ENCODE measurements at places on chromosomes 12 and 14.

DNA sequence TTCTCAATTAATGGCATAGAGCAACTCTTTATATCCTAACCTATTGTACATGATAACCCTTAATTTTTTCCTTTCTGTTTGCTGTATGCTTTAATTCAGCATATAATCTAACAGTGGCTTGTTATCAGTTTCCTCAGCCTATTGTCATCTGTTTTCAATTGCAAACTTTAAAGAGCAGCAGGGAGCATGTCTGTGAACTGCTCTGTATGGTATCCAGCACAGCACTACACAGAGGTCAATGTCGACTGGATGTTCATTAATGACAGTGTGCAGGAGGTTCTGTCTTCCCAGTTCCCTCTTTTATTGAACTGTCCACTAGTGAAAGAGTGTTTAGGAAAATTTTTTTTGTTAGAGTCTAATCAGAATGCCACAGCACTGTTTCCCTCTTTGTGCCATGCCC lies 609.1 kb downstream of the SOX5 start:
- no peak for DNase-seq

DNA sequence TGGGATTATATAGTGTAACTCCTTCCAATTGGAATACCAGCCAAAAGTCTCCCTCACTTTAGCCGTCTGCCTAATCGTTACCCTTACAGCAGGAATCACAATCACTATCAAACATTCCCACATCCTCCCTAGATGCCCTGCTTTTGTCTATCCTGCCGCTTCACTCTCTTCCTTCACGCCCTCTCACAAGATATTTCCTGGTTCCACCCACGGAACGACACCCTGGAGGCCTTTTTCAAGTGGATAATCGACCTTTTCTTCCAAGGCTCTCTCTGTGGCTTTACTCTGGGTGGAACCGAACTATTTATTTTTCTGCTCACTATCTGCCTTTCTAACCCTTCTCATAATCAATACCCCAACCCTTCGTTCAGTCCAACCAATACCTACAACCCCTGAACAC lies 58.9 kb downstream of the MOK start:
- no peak for DNase-seq

DNA sequence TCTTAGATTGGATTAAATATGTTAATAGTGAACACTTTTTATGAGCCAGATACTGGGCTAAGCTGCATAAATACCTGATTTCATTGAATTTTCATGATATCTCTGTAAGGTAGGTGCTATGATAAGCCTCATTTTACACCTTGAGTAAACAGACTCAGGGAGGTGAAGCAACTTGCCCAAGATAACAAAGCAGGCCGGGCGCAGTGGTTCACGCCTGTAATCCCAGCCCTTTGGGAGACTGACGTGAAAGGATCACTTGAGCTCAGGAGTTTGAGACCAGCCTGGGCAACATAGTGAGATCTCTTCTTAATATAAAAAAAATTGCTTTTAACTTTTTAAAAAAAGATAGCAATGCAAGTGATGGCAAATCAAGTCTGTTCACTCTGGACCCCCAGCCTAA lies 1.4 kb downstream of the GNB3 start:
- no peak for DNase-seq

DNA sequence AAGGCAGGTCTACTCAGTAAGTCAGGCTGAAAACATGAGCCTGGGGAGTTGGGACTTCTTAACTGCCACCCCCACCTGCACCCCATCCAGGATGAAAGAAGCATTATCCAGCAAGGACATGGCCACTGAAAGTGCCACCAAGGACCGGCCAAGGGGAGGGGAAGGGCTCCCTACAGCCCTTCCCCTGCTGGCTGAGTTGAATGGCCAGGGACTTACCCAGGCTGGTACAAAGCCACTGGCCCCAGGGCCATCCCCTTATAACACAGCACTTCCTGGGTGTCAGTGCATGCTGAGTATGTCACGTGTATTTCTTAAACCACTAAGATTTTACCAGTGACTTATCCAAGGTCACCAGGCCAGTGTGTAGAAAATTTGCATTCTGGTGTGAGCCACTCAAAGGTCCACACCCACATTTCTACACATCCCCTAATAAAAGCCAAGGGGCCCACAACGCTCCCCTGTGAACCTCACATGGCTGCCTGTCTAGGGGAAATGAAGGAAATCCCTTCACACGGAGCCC lies 29.3 kb upstream of the ZFP36L1 start:
- no peak for DNase-seq

DNA sequence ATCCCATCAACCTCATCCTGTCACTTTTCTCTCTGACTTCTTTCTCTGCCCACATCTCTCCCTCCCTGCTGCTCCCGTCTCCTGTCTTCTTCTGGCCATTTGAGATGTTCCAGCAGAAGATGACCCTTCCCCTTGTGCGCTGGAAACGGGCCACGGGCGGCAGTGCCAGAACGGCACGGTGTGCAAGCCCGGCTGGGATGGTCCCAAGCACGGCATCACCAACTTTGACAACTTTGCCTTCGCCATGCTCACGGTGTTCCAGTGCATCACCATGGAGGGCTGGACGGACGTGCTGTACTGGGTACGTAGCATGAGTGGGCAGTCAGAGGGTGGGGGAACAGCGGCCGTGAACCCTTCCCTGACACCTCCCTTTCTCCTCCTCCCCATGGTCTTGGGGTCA lies 301.7 kb upstream of the FKBP4 start:
- DNase-seq: no peak

GRCh38 chr14:101191721-101192660 lies 288.5 kb upstream of the RTL1 start:
- no peak for DNase-seq

GRCh38 chr12:69389831-69390230 lies 30.3 kb downstream of the YEATS4 start:
- no peak for DNase-seq

DNA sequence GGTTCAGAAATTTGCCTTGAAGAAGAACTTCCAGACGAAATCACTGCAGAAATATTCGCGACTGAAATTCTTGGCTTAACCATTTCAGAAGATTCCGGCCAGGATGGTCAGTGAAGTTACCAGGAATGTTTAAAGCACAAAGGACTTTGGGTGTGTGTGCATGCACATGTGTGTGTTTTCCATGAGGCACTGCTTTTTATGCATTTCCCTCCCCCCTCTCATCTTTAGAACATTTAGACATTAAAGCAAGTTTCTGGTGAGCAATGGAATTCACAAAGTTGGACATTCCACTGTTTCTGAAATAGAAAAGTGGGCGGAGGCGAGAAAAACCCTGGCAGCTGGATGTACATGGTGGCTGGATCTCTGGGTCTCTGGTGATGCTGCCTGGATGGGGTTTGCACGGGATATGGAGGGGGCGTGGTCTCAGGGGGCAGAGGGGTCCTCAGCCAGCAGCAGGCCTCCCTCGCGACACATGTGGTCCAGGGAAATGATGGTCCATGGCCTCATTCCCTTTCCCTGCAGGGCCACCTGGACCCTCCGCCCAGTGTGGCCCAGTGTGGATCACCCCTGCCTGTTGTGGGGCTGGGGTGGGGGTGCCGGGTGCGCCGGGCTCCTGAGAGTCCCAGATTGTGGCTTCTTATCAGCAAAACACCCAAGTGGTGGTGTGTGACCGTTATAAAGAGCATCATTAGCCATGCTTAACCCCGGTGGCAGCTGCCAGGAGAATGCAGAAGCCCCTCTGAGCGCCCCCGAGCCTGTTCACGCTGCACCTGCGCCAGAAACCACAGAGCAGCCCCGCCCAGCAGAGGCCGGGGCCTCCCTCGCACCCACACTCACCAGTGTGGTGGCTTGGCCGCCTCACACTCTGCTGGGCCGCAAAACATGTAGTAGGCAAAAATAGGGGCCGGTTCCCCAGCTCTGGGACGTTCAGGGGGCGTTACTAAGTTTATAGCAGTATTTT lies 17.8 kb upstream of the BCL7A start:
- DNase-seq: no peak

DNA sequence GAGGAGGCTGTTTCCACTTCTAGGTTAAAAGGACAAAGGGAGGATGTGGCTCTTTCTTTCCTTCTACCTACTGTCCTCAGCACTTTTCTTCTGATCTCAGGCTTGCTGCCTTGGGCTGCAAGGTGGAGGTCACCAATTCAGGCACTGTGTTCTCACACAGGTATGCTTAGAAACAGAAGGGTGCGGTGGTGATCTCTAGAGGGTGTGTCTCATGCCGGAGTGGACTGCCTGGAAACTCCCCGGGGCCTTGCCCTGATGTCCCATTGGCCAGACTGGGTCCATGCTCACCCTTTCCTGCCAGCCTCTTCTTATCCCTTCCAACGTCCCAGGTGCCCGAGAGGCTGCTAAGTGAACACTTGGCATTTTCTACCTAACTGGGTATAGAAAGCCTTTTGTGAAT lies 1197.6 kb downstream of the AACS start:
- no peak for DNase-seq

DNA sequence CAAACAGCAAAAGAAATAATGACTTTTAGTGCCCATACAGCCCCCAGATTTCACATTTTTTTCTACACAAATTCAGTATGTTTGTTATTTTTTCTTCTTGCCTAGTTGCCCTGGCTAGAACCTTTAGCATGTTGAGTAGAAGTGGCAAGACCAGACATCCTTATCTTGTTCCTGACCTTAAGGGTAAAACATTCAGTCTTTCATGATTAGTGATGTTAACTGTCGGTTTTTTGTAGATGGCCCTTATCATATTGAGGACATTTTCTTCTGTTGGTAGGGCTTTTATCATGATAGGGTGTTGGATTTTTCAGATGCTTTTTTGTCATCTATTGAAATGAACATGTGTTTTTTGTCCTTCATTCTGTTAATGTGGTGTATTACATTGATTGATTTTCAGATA lies 17.1 kb downstream of the IRAK3 start:
- DNase-seq: no peak

DNA sequence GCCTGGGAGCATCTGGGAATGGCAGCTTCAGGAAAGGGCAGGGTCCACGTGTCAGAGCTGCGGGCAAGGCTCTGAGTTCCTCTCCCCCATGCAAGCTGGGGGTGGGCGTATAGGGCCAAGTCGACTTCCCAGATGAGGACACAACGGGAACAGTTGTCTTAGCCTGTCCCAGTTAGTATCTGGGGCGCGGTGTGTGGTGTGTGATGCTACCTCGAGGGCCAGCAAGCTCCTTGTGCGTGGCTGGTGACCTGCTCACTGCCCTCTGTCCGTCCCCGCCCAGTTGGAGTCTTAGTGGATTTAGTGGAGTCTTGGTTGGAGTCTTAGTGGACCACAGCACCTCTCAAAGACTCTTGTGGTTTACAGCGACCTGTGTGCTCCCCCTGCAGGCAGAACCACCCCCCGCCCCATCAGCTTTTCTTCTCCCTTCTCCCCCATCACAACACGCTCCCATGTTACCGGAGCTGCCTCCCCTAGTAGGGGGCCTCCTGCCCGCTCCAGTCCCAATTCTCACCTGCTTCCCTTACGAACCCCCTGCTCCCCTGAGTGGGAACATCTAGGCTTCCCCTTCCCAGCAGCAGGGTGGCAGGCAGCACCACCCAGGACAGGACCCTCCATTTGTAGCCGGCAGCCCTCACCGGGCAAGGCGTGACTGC lies 8.7 kb downstream of the ASPG start:
- DNase-seq: no peak

- no peak for DNase-seq
Observed at GRCh38 chr12:111462210-111462769, 56.6 kb downstream of the SH2B3 start.

- DNase-seq: no peak
Observed at GRCh38 chr12:124109760-124110159, 136.7 kb downstream of the ZNF664 start.

- DNase-seq: no peak
Observed at GRCh38 chr12:129002427-129002826, 149.1 kb downstream of the GLT1D1 start.

DNA sequence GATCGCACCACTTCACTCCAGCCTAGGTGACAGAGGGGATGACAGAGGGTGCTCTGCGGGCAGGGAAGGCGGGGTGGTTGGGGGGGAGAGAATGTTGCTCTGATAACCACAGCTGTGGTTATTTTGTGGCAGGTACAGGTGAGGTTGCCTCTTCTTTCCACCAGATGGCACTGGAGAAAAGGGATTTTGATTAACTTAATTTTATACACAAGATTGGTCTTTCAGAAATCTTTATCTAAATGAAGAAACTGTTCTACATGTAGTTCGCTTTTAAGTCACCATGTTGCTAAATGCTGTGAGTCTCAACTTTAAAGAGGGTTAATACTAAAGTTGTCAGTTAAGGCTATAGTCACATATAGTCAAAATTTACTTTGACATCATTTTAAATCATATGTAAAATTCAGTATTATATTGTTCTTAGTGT lies 25.7 kb downstream of the FGF23 start:
- DNase-seq: no peak

- no peak for DNase-seq
Observed at GRCh38 chr14:98953551-98954348, 318.2 kb downstream of the BCL11B start.

DNA sequence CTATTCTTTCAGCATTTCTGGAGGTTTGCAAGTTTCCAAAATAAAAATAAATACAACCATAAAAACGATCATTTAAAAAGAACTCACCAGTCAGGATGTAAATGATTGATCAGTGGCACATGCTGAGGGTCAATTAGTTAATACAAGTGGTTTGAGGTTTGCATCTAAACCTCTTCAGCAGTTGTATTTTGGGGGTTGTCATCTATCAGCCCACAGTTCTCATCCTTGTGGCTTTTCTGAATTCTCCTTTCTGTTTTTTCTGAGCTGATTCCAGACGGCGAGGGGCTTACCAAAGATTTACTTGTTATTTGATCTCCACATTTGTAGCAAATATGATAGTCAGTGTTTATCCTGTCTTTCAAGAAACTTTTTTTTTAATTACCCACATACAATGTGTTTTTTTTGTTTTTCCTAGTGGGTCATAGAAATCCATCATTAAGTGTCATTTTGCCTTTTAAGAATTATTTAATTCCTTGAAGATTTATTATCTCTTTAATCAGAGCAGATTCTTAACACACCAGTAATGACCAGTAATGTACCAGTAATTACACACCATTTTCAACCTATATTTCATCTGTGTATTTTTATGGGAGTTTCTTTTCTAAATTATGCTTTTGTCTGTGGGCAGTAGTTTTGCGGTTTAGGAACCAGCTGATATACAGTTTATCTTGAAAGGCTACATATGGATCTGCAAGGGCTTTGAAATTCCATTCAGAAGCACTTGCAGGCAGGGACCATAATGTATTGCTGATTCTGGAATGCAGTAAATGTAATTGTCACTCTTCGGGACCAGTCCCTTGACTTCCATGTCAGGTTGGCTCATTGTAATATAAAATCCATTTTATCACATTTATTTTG lies 56.3 kb upstream of the DAAM1 start:
- no peak for DNase-seq

- DNase-seq: no peak
Observed at GRCh38 chr12:105930557-105931503, 207.9 kb downstream of the NUAK1 start.

GRCh38 chr12:6606331-6607131 lies 648 bp downstream of the CHD4 start:
- no peak for DNase-seq

DNA sequence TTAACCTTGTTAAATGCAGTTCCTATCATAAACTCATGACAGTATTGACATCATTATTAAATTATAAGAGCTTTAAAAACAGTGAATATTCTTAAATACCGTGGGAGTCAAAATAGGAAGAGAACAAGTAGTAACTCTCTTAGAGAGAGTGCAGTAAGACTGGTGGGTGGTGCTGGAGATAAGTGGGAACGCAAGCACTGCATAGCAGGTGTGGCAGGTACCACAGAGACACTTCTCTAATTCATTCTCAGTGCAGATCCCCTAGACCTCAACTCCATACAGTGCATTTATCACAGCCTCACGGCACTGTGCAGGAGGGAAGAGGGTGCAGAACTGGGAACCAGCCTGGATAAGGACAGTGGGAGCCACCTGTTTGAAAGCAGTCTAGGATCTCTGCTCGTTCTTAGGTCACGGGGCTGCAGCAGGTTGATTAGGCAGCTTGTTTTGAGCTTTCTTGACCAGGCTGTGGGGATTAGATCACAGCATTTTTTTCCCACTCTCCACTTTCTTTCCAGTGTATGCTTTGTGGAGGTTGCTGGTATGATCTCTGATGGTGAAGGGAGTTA lies 165.6 kb downstream of the PRKCH start:
- DNase-seq: no peak

Measured in kidney epithelial cell (primary cell).